Urinary bladder (tissue), 4 donors: ENCODE measurements at places on chromosomes 1 and 21.

DNA sequence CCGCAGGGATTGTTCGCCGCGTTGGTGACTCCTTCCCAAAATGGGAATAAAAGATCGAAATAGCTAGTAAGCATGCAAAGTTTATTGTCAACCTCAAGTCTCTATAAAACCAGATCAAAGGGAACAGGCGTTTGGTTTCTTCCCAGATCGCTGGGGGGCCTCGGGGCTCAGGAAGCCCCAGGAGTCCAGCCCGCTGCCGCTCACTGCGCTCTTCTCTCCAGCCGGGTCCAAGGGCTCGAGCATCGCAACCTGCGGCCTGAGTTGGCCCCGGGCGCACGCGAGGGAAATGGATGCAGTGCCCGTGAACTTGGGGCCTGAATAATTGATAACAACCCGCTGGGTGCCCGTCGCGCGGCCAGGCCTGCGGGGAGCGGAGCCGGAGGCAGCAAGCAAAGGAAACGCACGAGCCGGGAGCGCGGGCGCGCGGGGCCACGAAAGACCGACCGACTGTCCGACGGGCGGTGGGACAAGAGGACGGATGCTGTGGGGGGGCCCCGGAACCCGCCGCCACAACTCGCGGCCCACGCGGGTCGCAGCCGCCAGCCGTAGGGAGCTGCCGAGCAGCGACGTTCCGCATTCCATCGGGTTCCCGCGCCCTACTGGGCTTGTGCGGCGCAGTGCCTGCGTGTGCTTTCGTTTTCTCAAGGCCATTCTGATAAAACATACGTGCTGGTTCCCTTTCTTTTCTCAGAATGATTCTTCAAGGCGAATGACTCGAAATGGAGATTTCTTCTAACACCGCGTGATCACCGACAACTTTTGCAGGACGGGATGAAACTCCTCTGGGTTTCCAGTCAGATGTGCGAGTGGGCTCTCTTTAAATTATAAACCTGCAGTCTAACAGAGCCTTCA is 14.0 kb upstream of the ALX3 start:
- DNase-seq: no peak

DNA sequence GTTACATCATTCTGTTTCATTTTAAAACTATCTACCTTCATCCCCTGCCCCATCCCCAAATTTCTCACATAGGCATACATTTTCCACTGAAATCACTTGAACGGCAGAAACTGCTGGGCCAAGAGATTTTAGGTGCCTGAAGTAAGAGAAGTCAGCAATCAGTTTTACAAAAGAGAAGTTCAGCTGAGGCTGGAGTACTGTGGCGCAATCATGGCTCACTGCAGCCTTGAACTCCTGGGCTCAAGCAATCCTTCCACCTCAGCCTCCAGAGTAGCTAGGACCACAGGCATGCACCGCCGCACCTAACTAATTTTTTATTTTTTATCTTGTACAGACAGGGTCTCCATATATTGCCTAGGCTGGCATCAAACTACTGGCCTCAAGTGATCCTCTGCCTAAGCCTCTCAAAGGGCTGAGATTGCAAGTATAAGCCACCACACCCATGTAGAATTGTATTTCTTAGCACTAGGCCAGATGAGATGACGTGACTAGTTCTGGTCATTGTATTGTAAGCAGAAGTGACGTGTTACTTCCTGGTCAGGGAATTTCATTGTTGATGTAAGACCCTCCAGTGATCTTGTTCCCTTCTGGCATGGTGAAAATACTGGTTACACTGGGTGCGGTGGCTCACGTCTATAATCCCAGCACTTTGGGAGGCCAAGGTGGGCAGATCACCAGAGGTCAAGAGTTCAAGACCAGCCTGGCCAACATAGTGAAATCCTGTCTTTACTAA is 7.1 kb downstream of the BECN2 start:
- DNase-seq: no peak

DNA sequence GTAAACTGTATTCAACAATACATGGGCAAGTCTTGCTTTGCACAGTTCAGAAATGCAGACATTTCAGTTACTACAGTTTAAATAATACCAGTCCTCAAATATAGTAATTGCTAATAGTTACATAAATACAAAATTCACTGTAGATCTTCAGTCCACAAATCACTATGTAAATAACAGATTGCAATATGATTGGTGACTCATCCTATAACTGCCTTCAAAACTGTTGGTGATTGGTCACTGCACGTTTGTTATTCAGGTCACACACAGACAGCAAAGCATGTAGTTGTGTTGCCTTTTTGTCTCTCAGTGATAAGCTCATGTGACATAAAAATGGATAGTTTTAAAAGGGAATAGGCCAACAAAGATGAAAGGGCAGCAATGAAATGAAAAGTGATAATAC is 186.5 kb upstream of the CTTNBP2NL start:
- no peak for DNase-seq

DNA sequence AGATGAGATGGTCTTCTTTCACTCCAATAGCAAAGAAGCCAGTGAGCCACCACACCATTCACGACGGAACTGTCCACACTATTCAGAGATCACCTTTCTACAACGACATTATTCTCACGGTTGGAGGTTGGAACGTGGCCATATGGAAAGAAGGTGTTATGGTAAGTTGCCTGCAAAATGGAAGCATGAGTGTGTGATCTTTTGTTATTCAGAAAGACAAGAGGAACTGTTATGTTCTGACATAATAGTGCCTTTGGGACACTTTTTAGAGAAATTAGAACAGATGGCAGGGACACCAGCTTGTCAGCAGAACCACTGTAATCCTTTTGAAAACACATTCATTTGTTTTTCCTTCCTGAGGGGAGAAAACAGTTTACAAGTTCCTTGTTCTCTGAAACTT is 75.8 kb upstream of the MCOLN3 start:
- DNase-seq: no peak

DNA sequence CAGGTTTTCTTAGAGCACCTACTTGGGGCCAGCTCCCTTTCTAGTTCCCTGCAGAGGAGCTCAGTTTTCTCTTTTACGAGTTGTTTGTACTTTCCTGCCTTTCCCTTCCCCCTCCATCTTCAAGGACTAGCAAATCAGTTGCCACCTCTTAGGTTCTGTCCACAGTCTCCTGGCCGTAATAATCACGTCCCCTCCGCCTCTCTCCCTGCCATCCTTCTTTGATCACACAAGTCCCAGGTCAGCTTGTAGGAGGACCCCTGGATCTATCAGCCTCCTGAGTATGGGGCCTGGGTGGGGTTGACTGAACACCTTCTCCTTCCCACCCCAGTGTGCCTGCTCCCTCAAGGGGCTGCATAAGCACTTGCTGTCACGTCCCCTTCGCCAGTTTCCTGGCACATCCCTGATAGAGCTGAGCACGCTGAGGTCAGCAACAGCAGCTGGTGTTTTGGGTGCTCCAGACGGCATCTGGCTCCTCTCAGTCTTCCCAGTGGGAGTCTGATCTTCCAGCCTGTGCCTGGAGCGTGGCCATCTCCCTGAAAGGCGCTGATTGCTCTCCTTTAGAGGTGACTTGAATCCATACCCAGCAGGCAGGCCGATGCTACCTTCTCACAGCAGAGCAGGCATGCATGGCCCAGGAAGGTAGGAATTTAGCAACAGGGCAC is 216.1 kb upstream of the TMEM51 start:
- no peak for DNase-seq
